ENCODE measurements at places on chromosomes 6 and 20.

DNA sequence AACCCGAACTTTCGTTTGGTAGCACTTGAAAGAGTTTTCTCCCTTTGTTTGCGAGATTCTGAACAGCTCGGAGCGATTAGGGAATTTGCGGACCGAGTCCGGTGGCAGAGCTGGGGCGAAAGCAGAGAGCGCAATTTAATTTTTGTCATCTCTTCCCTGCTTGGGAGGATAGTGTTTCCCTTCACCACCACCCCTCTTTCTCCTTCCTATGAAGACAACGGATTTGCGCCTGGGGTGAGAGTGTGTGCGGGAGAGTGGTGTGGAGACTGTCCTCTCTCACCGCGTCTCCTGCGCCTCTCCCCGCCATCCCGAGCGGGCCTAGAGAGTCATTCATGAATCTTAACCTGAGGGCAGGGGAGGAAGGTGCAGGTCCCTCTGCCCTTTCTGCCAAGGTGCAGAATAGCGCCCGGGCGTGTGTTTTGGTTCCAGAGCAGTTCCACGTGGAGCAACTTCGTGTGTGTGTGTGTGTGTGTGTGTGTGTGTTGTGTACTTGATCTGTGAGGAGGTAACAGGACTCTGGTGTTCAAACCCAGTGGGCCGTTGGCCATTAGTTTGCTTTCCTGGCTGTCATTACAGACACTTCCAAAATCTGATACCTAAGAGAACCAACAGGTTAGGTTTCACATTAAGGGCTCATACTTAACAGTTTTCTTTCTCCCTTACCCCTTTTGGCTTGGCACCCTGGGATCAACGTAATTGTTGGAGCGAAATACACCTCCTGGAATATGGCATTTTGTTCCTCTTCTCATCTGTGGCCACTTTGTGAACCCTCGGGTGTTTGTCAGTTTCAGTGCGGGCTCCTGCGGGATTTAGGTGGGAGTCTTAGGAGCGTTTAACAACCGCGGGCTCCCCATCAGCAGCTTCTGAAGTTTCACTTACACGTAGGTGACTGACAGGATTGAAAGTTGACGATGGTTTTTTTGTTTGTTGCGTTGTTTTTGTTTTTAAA is 1.8 kb downstream of the EYA4 start:
- DNase-seq, result no peak

- DNase-seq, result no peak
Observed at GRCh38 chr6:27777614-27778355, 134.4 kb downstream of the OR2B2 start.

- no peak for DNase-seq
Observed at GRCh38 chr6:31767096-31767645, 4.7 kb downstream of the SAPCD1 start.

DNA sequence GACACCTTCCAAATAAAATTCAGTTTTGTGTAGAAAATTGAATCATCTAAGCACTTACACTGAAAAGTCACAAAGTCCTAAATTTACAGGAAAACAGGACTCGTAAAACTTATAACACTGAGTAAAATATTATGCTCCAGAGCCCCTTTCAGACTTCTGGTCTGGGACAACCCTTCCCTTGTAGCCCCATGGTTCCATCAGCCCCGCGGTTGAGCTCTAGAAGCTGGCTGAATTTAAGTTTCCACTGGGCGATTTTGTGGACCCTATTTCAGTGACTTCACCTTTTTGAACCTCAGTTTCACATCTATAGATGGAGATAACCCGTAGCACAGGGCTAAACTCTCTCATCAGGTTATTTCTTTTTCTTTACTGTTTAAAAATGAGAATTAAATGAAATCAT is 117.7 kb upstream of the BACH2 start:
- DNase-seq, result no peak

GRCh38 chr20:17887331-17888030 is 81.1 kb downstream of the SNX5 start:
- no peak for DNase-seq

DNA sequence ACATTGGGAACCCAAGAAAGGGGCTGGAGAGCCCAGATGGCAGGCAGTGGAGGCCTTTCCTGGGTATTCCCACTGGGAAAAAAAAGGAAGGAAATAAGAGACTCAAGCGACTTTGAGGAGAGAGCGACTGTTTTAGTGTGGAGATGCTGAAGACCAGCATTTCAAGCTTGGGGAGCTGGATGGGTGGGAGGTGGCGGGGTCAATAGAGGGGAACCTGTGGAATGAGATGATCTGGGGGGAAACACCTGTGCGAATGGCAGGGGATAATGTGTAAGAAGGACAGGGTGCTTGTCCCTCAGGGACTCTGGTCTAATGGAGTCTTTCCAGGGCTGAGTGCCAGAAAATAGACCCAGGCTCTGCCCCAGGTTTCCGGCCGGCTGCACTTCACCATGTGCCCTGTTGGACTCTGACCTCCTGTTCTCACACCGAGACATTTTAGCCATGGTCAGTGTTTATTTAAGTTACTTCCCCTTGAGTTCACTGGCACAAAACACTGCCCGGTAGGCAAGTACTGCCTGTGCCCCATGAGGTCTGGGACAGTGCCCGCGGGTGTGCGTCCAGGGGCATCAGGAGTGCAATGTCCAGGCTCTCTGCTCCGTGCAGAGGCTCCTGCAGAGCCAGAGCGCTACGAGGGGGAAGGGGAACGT is 50.4 kb upstream of the NKX2-2 start:
- no peak for DNase-seq

GRCh38 chr20:4684837-4685413 is 36.8 kb upstream of the PRND start:
- peak; percentile 81 for DNase-seq

DNA sequence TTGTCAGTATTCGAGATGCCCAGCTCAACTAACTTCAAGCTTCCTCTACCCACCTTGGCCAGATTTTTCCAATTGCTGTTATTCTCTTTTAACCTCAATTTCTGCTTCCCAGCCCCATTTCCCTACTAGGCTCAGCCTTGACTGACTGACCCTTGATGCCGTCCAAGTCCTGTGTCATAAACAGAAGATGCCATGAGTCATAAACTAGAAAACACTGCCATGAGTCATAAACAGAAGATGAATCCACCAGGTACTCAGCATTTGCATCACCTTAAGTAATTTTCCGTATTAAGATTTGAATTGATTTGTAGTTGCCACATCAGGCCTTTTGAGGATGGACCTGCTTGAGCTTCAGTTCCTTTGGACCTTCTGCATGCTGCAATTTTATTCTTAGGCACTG is 123.8 kb downstream of the FAM83B start:
- DNase-seq, result no peak

DNA sequence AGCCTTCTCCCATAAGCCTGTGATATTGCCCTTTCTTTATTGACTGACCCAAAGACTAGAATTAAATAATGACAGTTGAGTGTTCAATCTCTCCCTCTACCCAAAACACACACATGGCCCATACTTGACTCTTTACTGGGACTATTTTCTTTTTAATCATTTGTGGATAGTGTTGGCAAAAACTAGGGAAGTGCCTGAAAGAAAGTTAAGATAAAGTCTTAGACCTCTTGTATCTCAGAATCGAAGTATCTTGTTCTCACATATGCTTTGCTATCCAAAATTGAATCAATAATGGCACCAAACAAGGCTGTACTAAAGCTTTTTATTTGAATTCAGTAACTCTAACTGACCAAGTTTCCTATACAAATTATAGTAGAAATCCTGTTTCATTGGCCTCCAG is 19.0 kb downstream of the TMEM244 start:
- DNase-seq, result no peak

DNA sequence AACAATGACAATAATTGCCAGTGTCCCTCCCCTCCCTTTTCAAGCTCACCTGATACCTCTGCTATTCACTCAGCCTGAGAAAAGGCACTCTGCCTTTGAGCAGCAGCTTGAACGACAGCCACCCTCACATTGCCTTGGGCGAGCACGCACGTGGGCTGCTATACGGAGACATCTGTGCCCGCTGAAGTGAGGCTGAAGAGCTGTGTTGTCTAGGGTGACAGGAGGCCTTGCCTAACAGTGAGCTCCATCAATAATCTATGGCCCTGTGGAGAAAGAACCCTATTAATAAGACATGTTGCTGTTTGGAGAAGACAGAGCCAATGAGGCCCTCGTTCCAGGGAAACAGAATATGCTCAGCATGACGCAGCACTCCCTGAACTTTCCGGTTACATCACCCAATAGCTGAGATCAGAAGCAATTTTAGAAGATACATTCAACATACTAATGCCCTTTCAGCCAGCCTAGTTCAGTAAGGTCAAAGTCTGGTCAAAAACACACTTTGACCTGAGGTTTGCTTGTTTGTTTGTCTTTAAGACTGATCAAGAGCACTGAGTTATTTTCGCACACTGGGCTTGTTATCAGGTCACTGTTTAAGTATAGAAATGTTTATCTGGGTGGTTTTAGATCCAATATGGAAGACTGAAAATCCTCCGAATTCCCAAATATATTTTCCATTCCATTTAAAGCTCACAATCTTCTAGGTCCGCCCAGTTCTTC is 30.6 kb downstream of the RBM24 start:
- peak; percentile 76 for DNase-seq

DNA sequence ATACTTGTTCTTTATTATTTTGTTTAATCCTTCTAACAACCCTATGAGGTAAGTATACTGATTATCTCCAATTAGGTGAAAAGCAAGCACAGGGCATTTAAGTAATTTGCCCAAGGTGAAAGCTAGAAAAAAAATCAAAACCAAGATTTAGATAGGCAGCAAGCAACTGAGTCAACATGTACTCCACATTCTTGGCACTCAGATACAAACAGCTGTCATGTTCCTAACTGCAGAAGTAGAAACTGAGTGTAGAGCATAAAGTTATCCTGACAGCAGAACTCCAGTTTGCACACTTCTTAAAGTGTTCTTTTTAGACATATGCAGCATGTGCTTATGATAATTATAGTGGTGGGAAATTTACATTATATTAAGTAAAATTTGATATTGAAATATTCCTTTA is 278.1 kb downstream of the MEI4 start:
- no peak for DNase-seq

GRCh38 chr6:94570581-94570980 is 1006.8 kb upstream of the MANEA start:
- DNase-seq, result no peak

DNA sequence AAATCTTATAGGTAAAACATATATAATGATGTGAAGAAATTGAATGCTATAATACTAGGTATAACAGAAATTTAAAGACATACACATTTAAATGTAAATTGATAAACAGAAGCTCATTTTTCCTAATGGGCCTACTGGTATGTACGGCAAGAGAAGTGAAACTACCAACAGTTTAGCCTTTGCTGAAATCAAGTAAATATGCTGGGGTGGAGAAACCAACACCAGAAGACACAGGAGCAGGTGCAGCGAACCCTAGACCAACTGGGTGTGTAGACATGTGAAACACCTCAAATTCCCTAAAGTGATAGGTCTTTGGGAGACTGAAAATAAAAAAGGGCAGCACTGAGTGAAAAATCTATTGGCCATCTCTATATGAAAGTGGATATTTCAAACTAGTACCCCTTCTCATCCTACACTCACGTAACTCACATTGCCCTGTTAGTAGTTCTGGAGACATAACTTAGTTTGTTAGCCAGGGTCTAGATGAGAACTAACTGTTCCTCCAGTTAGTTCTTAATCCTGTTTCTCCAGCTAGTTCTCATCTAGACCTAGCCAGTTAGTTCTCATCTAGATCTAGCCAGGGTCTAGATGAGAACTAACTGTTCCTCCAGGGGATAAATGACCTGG is 53.1 kb downstream of the SLC35D3 start:
- DNase-seq, result no peak

DNA sequence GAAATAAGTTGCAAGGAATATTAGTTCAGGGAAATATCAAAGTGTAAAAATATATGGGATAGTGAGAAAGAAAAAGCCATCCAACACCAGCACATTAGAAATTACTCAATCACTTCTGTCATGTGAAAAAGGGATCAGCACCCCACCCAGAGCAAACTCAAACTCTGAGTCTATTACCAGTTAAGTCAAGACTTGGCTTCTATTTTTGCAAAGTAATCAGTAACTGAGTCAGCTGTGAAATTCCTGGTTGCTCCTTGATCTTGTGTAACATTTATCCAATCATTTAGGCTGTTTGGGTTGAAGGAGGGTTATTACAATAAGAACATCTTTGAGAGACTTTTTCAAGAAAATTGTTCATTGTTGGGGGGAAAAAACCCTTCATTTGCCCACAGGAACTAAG is 51.2 kb downstream of the SLC22A23 start:
- peak; percentile 81 for DNase-seq

- DNase-seq, result peak; percentile 17
Observed at GRCh38 chr20:3606021-3606420, 57.2 kb downstream of the GFRA4 start.

GRCh38 chr6:8845690-8846089 is 410.3 kb upstream of the SLC35B3 start:
- no peak for DNase-seq

DNA sequence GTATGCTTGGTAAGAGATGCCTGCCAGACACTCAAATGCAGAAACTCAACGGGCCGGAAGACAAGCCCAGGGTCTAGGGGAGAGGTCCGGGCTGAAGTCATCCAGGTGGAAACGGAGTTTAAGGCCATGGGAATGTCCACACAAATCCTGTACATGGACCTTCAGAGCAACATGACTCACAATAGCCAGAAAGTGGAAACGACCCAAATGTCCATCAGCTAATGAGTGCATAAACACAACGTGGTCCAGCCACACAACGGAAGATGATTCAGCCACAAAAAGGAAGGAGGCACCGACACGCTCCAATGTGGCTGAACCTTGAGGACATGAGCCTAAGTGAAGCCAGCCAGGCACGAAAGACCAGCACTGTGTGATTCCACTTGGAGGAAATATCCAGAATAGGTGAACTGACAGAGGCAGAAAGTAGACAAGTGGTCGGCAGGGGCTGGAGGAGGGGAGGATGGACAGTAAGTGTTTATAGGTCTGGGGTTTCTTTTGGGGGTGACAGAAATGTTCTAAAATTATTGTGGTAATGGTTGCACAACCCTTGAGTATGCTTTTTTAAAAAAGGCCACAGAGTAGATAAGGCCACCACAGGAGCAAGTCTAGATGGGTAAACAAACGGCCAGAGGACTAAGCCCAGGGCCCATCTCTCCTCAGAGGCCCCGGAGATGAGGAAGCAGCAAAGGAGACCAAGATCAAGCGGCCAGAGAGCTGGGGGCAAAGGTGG is 105.6 kb downstream of the PREX1 start:
- peak; percentile 70 for DNase-seq

DNA sequence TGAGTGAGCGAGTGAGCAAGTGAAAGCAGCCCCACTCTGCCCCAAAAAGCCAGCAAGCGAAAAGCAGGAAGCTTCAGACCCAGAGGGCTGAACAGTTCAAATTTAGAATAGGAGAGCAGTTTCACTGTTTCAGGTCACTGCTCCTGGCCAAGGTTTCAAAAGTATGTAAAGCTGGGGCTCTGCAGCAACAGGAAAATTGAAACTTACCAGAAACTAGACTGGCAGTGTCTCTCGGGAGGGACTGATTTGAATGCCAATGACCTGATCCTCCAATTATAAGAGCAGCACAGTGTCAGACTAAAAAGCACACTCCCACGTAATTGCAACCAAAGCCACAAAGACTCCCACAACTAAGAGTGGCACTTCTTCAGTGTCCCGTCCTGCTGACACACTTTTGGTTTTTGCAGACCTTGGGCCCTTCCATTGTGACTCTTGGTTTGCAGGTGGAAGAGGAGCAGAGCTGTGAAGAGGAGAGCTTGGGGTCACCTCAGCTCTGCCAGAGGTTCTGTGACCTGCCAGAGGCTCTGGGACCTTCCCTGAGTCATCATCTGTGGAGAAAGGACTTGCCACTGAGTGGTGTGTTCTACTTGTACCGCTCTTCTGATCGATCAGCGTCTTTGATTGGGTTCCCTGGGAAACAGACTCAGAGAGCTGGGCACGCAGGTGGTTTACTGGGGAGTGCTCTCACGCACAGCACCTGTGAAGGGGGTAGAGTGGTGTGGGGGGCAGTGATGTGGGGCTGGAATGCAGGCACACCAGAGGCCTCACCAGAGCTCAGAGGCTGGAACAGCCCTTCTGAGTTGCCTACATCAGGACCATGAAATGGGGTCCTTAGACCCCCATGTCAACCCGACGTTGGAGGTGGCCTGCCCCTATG is 52.7 kb upstream of the PTGIS start:
- no peak for DNase-seq
